ENCODE measurements at places on chromosomes 5 and 9. TPM values are rescaled to one million over a fixed set of nuclear protein-coding genes. Genes with fewer than 3 reads are reported as not detected.

DNA sequence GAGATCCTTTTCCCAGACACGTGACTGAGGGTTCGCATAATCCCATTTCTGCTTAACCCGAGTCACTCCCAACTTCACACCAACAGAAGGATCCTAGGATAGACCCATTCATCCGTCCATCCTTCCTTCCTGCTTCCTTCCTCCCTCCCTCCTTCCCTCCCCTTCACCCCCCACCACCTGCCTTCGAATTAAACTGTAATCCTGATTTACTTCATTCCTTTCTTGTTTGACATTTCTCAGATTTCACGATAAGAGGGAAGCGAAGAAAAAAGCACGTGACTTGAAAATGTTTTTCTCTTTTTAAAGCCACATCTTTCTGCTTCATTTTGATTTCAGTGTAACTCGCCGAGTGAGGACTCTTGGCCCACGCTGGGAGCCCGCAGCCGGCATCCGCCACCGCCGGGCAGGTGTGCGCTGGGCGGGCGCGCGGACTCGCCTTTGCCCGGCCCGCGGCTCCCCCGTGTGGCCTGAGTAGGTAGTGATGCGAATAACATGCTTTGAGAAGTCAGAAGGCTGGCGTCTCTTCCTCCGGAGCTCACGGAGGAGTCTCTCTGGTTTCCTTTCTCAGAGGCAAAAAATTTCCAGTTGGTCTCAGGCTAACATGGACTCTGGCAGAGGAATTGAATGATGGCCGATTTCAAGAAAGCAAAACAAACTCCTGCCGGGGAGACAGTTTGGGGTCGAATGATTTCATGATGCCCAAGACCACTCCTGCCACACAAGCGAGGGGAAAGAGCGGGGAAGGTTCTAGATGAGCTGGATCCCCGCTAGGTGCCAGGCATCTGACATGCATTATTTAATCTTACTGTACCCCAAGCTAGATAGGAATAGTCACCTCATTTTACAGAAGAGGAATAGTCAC lies 117.7 kb downstream of the SLC12A2 start:
- DNase-seq: peak; percentile 40

Gene SLC6A3
- polyA plus RNA-seq: 0.47 TPM

GRCh38 chr5:96873449-96873848 lies 2.9 kb upstream of the ERAP2 start:
- DNase-seq: no peak

DNA sequence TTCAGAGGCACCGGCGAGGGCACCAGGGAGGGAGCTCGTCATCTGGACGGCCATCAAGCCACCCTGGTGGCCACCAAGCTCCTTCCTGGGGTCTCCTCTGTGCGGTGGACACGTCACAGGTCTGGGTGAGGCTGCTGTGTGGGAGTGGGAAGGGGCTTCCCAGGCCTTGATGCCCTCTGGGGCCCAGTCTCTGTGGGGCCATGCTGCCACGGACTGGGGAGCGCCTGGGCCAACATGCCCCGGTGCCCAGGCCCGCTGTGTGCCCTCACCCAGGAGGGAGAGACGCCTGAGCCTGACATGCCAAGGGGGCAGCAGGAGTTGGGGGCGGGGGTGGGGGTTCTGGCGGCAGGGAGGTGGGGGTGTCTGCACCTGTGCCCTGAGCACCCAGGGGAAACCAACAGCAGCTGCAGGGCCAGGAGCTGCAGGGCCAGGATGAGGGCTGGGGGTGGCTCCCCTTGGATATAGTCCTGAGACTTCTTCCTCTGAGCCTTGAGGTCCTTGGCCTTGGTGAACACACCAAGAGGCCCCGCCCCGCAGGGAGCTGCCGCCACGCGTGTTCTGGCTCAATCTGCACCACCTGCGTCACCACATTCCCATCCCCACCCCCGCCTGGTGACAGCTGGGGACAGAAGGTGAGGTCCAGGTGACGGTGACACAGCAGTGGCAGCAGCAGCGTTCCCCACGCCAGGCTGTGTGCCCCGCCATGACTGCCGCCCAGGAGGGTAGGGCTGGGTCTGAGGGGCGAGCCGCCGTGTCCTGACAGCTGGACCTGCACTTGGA lies 15.3 kb upstream of the SEC16A start:
- no peak for DNase-seq

GRCh38 chr9:69223605-69224004 lies 49.5 kb downstream of the TJP2 start:
- DNase-seq: no peak

DNA sequence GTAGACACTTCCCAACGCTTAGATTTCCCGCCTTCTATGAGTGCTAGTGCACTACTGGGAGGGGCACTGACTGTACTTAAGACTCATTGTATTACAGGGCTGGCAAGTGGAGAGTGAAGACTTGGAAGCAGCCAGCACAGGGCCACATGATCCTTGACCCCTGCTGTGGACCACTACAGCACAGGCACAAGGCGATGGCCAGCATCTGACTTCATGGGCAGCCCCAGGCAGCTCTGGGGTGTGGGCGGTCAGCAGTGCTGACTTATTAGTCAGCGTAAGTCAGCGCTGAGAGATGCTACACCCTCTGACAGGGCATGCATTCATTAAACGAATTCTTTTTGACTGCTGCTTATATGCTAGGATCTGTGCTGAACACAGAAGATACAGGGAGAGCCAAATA lies 9.3 kb downstream of the SLC46A2 start:
- no peak for DNase-seq

Gene LCN10
- polyA plus RNA-seq: 2.3 TPM

- DNase-seq: no peak
Measured at GRCh38 chr9:24846248-24846912, 300.7 kb upstream of the IZUMO3 start.

DNA sequence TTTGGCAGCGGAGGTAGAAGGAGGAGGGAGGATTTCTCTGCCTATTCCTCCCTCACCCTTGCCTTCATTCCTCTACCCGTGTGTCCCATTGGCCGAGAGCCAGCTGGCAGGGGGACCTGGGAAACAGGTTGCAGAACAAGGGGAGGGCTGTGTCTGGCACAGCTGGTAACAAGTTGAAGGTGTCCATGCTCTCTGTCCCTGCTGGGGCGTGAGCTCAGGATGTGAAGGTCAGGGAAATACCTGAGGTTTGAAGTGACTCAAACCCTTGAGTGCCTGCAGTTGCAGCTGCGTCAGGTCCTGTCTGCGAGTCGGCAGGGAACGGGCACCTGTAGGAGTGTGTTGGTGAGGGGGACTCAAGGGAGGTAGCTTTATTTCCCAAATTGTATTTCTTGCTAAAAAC lies 16.2 kb downstream of the MIGA2 start:
- DNase-seq: no peak

GRCh38 chr5:148372893-148373292 lies 10.9 kb upstream of the FBXO38 start:
- DNase-seq: no peak

Gene OLFM1
- 3.6 TPM for polyA plus RNA-seq

Gene DMRTA1
- polyA plus RNA-seq: 1.9 TPM

GRCh38 chr5:179222246-179223017 lies 122.8 kb downstream of the ADAMTS2 start:
- no peak for DNase-seq

Gene EIF4E1B
- polyA plus RNA-seq: not detected

- DNase-seq: no peak
Measured at GRCh38 chr5:107773479-107773878, 102.7 kb upstream of the EFNA5 start.

Gene CTNND2
- 2.1 TPM for polyA plus RNA-seq

Gene ALDH7A1
- polyA plus RNA-seq: 165 TPM

DNA sequence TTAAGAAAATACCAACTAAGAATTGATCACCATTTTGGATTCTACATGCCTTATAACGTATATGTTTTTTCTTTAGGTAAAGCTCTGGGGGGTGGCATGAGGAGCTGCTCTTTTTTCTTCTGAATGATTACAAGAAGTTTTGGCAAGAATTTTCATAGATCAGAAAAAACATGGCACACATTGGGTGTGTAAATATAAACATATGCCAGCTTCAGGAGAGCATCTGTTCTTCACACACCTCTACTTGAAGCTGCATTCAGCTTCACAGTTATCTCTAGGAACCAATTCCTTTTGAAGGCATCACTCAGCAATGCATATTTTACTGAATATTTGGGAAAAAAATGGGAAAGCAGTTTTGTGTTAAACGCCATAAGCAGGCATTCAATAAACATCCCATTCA lies 122.7 kb upstream of the GHR start:
- no peak for DNase-seq

DNA sequence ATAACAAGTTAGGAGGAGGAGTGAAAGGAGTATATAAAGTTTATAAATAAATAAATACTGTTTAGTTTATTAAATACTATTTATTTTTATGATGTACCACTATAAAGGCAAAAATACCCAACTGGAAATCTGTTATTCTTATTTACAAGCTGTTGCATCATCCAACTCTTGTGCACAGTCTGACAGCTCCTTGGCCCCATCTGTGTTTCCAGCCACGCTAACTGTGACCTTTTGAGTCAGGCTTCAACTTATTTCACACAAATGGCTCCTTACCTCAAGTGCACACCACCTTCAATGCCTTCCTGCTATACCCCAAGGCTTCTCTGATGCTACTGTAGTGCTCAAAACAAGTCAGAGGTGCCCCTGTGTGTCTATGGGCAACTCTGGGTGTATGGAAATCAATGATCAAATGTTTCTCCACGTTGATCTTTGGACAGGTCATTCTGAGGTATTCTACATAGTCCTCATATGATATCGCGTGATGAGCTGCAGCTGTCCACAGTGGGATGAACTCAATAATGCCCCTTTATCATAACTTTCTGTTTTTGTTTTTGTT lies 303.2 kb upstream of the GRAMD2B start:
- DNase-seq: no peak

Gene PALM2AKAP2
- 9.9 TPM for polyA plus RNA-seq

- DNase-seq: no peak
Measured at GRCh38 chr5:154627698-154628678, 127.2 kb upstream of the LARP1 start.

DNA sequence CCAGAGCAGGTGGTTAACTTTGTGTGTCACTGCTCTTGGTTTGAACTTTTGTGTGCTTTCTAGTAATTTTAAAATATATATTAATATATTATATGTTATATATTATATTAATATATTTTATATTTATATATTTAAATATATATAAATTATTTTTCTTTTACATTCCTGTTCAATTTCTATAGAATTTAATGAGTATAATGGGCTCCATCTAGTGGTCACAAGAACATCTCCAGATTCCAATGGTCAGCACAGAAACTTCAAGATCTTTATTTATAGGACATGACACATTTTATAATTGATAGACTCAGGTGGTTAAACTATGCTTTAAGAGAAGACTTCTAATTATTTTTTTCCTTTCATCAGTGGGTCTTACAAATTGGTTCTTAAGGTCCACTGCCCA lies 39.1 kb downstream of the COL23A1 start:
- no peak for DNase-seq

Gene PCDHB5
- 8.1 TPM for polyA plus RNA-seq

DNA sequence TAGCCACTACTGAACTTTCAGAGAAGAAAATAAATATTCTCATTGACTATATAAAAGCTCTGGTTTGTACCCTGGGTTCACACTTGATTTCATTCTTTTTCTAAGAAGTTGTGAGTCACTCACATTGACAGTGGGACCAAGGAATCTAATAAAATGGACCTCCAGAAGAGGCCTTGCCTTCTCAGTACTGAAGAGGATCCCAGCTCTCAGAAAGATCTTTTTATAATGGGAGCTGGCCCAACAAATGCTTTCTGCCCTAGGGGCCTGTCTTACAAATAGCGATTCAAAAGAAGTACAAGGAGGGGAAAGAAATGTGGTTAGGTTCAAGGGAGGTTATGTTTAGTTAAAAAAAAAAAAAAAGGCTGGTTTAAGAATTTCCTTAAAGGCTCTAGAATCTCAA lies 237.9 kb downstream of the ISL1 start:
- no peak for DNase-seq

Gene KLHL3
- 16.2 TPM for polyA plus RNA-seq

Gene OR1L1
- not detected for polyA plus RNA-seq

DNA sequence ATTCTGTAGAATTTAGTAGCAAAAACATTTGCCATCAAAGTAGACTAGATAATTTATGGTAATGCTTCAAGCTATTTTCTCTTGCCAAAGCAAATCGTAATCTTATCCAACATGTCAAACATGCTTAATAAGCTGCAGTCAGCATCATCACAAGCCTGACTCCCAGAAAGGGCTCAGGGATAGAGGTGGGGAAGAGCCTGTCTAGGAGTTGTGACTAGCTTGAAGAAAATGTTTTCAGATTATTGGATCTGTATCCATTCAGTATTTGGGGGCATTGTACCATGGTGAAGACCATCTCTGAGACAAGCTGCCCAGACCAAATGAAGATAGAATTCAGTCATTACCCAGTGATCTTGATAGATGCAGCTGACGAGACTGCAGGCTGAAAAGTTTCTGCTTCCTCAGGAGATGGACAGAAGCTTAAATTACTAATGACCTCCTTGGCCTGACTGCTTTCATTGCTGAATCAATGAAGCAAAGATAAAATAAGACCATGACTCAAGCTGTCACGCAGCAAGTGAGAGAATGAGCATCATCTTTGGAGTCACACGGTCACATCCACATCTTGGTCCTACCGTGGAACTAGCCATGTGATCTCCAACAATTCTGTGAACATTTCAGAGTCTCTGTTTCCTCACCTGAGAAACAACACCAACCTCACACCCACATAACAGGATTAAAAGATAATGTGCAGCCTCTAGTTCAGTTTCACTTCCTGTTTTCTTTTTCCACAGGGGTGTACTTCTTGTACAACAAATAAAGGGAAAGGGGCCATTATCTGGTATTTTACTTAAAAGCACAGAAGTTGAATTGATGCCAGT lies 9.4 kb downstream of the ERAP2 start:
- no peak for DNase-seq

- no peak for DNase-seq
Measured at GRCh38 chr5:149073213-149073612, 10.4 kb upstream of the SH3TC2 start.

Gene MAN2A1
- 76.0 TPM for polyA plus RNA-seq

- DNase-seq: no peak
Measured at GRCh38 chr5:31880449-31880848, 241.5 kb downstream of the PDZD2 start.

DNA sequence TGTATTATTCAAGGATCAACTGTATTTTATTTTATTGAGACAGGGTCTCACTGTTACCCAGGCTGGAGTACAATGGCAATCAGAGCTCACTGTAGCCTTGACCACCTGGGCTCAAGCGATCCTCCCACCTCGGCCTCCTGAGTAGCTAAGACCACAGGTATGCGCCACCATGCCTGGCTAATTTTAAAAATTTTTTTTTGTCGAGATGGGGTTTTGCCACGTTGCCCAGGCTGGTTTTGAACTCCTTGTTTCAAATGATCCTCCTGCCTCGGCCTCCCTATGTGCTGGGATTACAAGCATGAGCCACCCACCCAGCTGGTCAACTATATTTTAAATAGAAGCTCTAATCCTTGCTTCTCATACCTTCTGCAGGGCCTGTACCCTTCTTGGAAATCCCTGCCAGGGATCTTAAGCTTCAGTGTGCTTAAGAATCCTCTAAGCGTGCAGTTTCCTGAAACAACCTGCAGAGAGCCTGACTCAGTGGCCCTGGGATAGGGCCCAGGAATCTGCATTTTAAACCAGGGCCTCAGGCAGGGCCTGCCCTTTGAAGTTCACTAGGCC lies 2.9 kb downstream of the AKNA start:
- no peak for DNase-seq

GRCh38 chr9:122340161-122340560 lies 30.7 kb upstream of the PTGS1 start:
- no peak for DNase-seq

Gene ZNF366
- 4.7 TPM for polyA plus RNA-seq
